ENCODE measurements at places on chromosomes 2 and 18.

- no peak for DNase-seq
Measured at GRCh38 chr18:25171334-25171733, 180.6 kb downstream of the ZNF521 start.

DNA sequence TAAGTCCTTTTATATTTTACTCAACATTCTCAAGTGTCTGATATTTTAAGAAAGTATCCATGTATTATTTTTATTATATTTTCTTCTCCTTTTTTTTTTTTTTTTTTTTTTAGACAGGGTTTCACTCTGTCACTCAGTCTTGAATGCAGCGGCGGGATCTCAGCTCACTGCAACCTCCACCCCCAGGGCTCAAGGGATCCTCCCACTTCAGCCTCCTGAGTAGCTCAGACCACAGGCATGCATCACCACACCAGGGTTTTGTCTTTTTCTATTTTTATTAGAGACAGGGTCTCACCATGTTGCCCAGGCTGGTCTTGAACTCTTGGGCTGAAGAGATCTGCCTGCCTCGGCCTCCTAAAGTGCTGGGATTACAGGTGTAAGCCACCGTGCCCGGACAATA is 212.1 kb downstream of the TCF4 start:
- DNase-seq: no peak

DNA sequence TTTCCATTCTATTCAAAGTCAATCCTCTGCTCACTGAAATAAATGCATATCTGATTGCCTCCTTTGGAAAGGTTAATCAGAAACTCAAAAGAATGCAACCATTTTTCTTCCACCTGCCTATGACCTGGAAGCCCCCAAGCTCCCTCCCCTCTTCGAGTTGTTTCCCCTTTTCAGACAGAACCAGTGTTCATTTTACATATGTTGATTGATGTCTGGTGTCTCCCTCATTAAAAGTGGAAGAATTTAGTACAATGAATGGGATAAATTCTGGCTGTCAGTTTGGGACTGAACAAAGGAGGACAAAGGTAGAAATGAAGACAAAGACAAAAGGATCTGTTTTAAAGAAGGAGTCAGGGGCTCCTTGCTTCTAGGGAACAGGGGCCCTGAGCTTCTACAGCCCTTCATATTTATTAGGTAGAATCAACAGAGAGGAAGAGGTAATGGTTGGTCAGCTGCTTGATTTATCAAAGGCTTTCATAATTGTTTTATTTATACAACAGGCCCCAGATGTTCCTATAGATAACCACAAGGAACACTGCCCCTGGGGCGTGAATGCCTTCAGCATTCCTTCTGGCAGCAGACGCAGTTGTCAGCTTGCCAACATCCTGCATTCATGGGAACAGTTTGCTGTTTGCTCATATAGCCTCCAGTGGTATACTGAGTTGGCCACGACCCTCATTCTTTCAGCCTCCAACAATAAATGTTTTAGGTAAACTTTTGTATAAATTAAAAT is 949.8 kb upstream of the LRATD1 start:
- no peak for DNase-seq

- no peak for DNase-seq
Measured at GRCh38 chr2:196130039-196130825, 41.1 kb downstream of the STK17B start.

GRCh38 chr2:71721669-71722068 is 268.3 kb downstream of the DYSF start:
- DNase-seq: no peak

- no peak for DNase-seq
Measured at GRCh38 chr2:217478831-217479455, 523.9 kb downstream of the TNS1 start.
